ENCODE measurements at places on chromosomes 6 and 20.

GRCh38 chr6:14957355-14958059 lies 288.4 kb upstream of the JARID2 start:
- DNase-seq: no peak

- no peak for DNase-seq
Observed at GRCh38 chr6:79077715-79078074, 359 bp downstream of the PHIP start.

GRCh38 chr6:56416247-56416646 lies 168.9 kb upstream of the COL21A1 start:
- no peak for DNase-seq

- DNase-seq: no peak
Observed at GRCh38 chr6:169457762-169458161, 204.1 kb upstream of the THBS2 start.

DNA sequence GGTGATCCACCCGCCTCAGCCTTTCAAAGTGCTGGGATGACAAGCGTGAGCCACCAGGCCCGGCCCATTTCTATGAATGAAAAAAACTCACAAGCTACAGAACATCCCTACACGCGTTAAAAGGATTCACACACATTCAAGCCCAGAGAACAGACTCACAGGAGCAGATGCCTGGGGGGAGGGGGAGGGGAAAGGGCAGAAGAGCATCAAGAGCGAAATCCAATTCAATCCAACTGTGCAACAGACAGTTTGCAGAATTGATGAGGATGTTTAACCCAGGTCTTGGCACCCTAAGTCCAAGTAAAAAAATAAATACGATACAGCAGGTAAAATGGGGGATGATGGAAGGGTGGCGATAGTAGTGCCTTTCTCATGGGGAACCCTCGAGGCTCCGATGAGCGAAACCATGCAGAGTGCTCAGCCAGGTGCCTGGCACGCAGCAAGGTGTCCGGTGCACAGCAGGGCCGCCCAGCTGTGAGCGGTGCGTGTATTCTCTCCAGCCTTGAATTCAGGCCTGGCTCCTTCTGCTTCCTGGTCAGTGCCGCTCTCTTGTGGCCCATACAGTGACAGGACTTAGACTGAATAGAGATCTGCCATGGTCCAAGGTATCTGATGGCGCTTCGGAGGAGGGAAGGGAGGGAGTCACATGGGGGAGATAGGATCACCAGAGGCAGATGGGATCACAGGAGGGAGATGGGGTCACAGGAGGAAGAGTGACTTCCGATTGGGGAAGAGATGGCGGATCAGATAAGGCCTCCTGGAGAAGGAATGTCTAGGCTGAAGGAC lies 35.4 kb upstream of the ANGPT4 start:
- DNase-seq: no peak

DNA sequence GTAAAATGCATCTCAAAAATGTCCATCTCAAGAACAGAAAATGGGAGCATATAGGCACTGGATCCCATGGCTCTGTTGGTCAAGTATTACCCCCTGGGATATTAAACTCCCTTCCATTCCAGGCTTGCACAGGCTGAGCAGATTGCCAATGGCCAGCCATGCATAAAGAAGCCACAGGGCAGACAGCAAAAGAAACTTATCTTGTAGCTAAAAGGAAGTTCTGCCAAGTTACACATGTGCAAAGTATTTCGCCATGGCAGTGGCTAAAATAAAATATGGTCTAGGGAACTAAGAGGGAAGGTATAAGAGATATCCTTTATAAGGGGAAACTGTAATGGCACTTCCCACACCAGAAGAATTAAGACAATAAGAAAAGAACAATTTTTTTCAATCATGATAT lies 415.6 kb upstream of the BTBD3 start:
- no peak for DNase-seq

GRCh38 chr20:6094063-6094462 lies 28.8 kb downstream of the FERMT1 start:
- no peak for DNase-seq

- no peak for DNase-seq
Observed at GRCh38 chr6:152846825-152847224, 96.2 kb downstream of the VIP start.

- DNase-seq: no peak
Observed at GRCh38 chr6:7725412-7725811, 487 bp upstream of the BMP6 start.

DNA sequence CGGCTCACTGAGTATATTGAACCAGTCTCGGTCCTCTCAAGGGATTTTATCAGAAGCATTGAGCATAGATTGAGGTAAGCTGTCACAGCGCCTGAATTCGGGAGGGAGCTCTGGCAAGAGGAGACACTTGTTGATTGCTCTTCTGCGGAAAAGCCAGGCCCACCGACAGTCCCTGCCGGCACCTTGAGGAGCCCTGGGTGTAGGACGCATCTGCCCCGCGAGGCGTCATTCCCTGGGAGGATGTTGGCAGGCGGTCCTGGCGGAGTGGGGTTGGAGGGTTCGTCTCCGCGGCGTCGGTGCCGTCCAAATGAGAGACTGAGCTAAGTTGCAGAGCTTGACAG lies 843 bp downstream of the FBXO9 start:
- DNase-seq: no peak

- DNase-seq: no peak
Observed at GRCh38 chr20:29763821-29764511, 1493.5 kb upstream of the DEFB115 start.

DNA sequence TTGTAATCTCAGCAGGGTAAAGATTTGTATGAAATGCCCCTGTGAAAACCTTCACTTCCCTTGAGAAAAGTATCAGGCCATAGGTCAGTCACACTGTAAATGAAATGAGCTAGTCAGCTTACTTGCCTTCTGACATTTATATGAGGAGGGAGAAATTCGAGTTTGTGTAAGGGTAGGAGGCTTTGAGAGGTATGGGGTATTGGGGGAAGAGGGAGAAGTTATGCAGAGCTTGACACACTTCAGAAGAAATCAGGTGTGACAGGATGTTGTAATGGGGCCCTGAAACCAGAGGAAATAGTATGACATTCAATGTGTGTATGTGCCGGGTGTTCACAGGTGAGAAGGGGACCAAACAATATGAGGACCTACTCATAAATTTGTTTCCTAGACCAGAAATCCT lies 64.2 kb upstream of the CCN6 start:
- DNase-seq: no peak

DNA sequence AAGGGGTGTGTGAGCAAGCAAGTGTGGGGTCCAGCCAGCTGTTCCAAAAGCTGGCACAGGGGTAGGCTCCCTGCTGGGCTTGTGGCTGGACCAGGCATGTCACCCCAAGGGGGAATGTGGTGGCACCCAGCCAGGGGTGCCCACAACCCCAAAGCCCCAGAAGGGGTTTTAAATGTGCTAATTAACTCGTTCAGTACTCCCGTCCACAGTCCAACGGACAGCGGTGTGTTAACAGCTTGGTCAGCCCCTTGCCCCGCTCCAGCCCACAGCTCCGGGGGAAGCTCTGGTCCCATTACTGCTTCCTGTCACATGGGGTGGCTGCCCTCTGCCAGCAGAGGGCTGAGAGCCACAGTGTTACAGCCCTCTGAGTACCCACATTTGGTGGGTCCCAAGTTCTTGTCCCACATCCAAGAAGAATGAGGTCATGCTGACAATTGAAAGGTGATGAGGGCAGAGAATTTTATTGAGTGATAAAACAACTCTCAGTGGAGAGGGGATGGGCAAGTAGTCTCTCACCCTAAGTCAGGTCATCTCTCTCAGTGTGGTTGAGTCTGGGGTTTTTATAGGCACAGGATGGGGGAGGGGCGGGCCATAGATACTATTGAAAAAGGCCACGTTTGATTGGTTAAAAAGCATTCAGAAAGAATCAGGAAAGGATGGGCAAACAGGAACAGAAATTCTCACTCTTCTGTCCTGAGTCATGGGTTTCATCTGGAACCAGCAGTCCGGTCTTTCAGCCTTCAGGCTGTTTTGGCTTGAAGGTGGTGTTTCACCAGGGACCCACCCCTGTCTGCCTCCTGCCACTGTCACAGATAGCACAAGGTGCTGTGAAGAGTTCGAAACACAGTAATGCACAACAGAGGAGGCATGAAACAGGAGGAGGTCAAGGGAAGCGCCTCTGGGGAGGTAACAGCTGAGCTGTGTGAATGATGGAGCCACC lies 238.5 kb downstream of the NFATC2 start:
- DNase-seq: no peak

GRCh38 chr6:6723361-6723760 lies 134.8 kb downstream of the LY86 start:
- DNase-seq: no peak

Data from NCI-H1417 treated with DMSO at 0.1 percent for 48 hours (cell line).